ENCODE measurements at places on chromosomes 16 and 17.

GRCh38 chr17:7884581-7885366 lies 3.8 kb upstream of the CHD3 start:
- DNase-seq = no peak

DNA sequence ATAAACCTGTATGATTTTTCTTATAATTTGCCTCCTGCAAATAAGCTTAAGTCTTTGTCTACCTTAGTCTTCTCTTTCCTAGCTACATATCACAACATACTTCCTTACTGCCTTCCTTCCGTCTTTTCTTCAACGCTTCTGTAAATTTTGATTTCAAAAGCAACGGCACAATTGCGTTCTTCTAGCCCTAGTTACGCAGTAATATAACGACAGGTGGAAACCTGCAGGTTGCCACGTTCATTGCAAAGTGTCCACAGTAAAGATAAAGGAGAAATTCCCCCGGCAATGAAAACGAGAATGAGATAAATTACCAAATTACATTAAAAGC lies 546 bp upstream of the PSMD7 start:
- no peak for DNase-seq

DNA sequence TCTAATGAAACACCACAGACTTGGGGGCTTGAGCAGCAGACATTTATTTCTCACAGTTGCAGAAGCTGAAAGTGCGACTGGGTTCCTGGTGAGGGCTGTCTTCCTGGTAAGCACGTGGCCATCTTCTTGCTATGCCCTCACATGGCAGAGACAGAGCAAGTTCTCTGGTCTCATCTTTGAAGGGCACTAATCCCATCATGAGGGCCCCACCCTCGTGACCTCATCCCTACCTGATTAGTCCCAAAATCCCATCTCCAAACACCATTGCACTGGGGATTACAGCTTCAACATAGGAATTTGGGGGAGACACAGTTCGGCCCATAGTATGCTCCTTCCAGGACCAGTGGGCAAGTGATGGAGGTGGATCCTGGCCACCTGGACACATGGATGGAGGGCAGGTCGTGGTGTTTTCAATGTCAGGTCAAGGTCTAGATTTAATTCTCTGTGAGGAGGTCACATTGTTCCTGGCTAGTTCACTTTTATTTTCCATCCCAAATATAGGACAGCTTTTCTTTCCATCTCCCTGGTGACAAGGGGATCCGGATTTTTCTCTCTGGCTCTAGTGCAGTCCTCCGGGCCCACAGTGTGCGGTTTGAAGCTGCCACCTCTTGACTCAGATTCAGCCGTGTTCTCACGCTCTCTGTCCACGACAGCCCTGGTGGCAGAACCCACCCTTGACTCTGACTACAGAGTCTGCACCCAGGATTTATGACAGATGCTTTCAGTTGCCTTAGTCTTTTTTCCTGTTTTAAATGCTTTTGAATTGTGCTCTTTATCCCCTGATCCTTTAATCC lies 160.5 kb upstream of the NOL11 start:
- no peak for DNase-seq

GRCh38 chr17:21089933-21090901 lies 36.5 kb upstream of the DHRS7B start:
- no peak for DNase-seq

- no peak for DNase-seq
These were observed at the start of gene CD300A for GRCh38 chr17:74466111-74466827. TSS of gene CD300A (plus strand) at chr17:74466634. CDS start at chr17:74466704, 70 bp downstream.

GRCh38 chr17:68533887-68534694 lies 21.9 kb downstream of the PRKAR1A start:
- DNase-seq = no peak

DNA sequence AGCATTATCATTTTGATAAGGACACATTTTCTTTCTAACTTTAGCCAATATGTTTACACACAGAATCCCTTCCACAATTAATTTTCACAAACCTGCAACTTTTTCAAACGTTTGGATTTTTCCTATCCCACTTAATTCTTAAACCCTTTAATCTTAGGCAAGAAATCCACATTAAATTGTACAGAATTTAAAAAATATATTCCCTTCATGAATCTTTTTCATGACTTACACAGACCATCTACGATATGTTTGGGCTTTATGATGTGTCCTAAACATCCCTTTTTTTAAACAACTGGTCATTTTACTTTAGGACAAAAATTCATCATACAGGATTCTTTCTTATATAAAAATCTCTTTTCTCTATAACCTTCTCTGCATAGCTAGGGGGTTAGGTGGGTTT lies 241.5 kb upstream of the CNTNAP4 start:
- DNase-seq = no peak

DNA sequence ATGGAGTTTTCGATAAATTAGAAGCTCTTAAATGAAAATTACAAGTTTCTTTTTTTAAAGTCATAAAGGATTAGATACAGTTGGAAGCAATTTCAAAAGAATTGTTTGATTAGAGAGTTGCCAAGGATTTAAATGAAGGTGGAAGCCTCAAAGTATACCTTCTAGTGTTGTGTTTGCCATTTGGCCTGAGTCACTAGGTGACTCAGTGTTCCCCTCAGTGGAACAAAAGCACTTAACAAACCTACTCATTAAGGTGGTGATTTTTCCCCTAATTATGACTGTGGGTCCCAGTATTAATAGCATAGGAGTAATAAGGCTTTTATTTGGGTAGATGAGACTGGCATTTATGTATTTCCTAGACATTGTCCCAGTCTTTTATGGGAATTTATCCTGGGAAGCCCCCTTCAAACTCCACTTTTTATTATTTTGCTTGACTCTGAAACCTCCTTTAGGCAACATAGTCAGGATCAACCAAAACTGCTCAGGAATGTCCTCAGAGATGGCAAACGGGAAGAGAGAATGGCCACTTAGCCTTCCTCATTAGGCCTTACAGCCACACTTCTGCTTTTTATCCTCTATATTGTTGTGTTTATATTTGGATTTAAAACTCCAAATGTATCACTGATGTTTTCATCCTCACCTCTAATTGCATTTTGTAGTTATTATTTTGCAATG lies 161.0 kb downstream of the FTO start:
- no peak for DNase-seq

- no peak for DNase-seq
These were observed 11.9 kb upstream of the SLC4A1 start for GRCh38 chr17:44279666-44280391.

- no peak for DNase-seq
These were observed 5.7 kb downstream of the CFAP119 start for GRCh38 chr16:30755955-30756780.

GRCh38 chr17:61399131-61400065 lies at the start of gene TBX2:
TSS of gene TBX2 (plus strand) at chr17:61399843. CDS start at chr17:61400177, 334 bp downstream.
- no peak for DNase-seq

DNA sequence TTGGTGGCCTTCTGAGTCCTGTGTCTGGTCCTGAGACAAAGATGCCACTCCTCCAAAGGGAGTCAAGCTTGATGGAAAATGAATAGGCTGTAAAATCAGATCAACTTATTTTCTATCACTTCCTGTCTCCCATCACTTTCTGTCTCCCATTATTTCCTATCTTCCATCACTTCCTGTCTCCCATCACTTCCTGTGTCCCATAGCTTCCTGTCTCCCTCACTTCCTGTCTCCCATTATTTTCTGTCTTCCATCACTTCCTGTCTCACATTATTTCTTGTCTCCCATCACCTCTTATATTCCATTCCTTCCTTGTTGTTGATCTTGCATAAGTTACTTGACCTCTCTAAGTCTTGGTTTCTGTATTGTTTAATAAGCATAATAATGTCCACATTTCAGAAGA lies 418.5 kb upstream of the EEF2KMT start:
- DNase-seq = no peak

DNA sequence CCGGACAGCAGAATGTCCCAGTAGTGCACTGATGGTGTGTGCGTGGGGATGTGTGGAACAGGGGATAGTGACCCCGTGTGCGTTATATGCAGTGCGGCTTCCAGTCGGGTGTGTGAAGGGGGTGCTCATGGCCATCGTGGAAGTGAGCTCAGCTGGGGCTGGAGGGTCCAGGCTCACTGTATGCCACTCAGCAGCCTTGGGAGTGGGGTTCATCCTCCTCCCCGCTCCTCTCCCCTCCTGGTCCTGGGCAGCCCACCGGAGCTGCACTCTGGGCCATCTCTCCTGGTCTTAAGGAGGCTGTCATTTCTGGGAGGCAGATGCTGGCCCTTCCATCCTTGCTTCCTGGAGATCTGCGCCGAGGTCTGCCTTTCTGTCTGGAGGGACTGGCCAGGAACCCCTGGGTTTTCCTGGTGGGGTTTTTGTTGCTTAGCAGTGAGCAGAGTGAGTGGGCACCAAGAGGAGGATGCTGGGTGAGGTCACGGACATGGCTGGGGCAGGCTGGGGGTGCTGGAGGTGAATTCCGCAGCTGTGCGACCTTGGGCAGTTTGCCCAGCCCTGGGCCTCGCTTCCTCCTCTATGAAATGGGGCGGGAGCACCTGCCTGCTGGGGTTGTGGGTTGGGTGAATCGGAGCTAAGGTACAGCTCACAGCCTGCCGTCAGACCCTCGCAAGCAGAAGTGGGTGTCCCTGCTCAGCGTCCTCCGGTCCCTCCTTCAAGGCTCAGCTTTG lies 164.1 kb downstream of the SEC14L1 start:
- DNase-seq = no peak

DNA sequence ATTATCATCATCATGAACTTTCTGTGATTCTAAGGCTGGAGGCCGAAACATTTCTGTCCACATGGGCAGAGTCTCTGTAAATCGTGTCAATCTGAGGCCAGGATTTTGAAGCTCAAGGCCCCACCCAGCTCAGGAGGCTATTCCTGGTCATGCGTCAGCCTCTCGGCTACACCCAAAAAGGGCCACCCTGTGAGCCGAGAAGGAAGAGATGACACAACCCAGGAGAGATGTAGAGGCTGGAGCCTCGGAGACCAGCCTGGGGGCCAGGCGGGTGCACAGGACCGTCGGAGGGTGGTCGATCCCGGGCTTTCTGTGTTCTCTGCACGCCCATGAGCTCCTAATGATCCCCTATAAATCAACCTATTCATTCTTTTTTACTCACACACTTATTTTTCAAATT lies 1.1 kb upstream of the CACNG1 start:
- no peak for DNase-seq

GRCh38 chr17:49936386-49936785 lies 32.6 kb upstream of the DLX4 start:
- DNase-seq = no peak

DNA sequence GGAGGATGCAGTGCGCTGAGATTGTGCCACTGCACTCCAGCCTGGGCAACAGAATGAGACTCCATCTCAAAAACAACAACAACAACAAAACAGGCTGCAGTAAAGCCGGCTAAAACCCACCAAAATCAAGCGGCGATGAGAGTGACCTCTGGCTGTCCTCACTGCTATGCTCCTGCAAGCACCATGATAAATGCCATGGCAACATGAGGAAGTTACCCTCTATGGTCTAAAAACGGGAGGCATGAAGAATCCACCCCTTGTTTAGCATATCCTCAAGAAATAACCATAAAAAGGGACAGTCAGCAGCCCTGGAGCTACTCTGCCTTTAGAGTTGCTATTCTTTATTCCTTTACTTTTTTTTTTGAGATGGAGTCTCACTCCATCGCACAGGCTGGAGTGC lies 8.4 kb upstream of the LGALS3BP start:
- DNase-seq = no peak
